Pulmonary artery endothelial cell (primary cell): ENCODE measurements at places on chromosomes 4 and X.

- no peak for DNase-seq
Measured at GRCh38 chrX:22527302-22527701, 254.6 kb downstream of the CBLL2 start.

GRCh38 chr4:89111833-89112563 is 665 bp downstream of the TIGD2 start:
- DNase-seq, result no peak

DNA sequence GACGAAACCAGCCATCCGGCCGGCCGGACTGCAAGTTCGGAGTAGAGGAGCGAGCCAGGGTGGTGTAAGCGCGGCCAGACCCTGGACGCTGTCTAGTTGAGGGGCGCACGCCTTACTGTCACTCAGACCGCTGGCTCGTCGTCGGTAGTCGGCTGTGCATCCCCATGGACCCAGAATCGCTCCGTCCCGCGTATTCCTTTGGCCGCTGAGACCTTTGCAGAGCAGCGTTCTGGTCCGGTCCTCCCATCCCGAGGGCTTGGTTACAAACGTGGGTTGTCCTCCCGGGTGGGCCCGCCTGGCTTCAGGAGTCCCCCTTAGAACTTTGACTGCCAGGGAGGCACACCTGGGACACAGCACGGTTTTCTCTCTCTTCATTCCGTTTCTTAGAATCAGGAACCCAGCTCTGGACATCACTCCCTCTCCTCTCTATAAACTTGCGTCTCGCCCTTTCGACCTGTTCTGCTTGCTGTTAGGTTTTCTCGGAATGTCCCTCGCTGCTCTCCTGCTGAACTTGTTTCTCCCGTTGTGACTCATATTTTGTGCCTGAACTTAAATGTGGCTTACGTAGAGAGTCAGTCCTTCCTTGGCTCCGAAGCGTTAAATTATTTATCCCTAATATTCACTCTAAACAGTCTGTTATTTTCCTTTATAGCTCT is 672 bp downstream of the PGM2 start:
- DNase-seq, result no peak

GRCh38 chrX:41720125-41720779 is 3.7 kb upstream of the GPR82 start:
- no peak for DNase-seq

DNA sequence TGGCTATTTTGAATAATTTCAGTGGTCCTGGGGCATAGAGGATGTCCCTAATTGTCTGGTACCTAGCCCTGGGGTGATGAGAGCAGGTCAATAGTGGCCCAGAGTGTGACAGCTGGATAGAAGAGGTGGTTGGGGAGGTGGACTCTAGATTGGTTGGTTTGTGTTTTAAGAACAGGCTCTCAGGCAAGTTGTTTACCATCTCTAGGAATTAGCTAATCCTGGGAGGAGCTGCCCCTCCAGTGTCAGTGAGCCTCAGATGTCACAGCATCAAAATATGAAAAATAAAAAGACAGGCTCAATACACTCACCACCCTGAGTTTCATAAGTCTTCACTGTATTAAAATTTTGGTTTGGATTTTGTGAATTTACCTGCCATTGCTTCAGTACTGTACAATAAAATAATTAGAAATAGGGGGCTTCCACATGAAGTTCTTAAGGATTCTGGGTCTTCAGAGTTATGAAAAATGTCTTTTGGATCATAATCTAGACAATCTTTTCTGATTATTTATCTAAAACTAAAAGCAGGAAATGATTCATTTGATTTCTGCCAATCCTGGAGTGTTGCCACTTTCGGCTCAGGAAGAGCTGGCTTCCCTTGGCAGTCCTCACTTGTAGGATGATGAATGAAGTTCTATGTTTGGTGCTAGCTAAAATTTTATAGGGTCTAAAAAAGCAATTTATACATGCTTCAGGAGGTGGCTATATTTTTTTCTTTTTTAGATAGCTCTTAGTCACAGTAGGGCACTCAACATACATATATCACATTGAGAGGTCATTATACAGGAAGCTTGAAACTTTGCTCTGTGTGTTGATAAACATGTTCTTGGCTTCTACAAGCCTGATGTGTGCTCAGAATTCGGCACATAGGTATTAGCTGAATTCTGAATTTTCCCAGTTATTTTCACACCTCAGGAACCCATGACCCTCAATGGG is 395.1 kb downstream of the RAB28 start:
- DNase-seq, result no peak

DNA sequence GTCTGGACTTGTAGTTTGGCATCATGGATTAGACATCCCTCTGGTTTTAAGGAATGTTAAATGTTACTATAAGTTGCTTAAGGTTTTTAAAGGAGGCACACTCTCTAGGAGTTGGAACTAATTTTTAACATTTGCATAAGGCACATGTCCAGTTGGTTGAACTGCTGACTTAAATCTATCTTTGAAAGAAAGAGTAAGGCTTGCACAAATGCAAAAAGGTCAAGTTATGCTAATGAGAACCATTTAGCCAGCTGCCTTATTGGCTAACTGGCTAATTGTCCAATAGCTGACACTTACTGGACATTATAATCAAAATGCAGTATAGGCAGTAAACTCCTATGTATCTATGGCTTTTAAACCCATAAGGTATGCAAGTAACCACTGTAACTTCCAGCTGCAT is 206.1 kb upstream of the TTC29 start:
- no peak for DNase-seq

DNA sequence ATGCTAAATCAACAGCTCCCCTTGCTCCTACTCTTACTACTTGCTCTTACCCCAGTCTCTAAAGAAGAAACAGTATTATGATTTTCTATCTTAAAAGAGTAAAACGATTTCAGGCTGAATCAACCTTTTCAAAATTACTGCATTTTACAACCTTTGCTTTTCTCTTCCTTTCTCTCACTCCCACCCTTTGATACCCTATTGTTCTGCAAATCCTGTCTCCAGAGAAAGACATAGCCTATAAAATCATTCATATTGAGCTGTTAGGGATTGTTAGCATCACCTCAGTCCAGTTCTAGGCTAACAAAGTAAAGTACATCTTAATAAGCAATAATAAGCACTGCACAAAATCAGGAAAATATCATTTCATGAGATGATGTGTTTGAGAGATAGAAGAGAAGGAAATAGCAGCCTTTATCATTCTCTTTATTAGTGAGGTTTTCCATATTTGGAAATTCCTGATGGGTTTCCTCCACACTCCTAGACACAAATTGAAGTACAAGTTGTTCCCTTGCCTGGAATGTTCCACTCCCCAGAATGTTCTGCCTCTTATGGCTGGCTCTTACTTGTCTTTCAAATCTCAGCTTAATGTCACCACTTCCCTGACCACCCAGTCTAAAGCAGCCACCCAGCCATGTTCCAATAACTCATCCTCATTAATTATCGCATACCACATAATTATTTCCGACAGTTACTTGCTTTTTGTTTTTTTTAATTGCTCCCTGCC is 219.7 kb downstream of the PALLD start:
- no peak for DNase-seq

DNA sequence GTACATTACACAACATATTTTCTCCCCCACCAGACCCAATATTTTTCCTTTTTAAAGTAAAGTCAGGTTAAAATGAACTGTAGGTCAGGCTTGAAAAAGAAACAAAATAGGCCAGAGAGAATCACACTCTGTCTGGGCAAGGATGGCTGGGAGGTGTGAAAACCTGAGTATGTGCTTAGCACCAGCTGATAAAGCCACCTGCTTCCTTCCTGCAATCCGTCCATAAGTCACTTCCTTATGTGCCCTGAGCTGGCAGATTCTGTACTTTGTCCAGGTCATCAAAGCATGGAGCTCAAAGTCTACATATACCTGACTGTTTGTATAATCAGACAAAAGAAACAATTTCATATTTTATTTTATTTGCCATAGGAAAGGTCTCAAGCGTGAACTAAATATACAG is 37.7 kb downstream of the ANTXR2 start:
- peak; percentile 37 for DNase-seq

DNA sequence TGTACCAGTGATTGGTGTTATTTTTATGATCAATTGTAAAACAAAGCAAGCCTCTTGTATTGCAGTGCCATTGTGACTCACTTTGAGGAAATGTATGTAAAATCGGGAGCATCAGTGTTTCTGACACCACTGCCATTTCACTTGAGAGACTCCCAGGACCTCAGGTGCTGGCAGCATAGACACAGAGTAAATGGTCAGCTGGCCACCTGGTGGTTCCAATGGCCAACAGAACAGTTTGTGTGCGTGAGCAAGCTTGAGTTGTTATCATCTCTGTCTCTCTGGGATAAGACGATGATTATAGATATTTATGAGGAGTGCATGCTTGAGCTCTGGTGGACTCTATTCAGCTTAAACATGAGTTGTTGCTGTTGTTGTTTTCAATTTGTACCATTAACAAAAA is 356.6 kb downstream of the GUCY2F start:
- DNase-seq, result no peak

DNA sequence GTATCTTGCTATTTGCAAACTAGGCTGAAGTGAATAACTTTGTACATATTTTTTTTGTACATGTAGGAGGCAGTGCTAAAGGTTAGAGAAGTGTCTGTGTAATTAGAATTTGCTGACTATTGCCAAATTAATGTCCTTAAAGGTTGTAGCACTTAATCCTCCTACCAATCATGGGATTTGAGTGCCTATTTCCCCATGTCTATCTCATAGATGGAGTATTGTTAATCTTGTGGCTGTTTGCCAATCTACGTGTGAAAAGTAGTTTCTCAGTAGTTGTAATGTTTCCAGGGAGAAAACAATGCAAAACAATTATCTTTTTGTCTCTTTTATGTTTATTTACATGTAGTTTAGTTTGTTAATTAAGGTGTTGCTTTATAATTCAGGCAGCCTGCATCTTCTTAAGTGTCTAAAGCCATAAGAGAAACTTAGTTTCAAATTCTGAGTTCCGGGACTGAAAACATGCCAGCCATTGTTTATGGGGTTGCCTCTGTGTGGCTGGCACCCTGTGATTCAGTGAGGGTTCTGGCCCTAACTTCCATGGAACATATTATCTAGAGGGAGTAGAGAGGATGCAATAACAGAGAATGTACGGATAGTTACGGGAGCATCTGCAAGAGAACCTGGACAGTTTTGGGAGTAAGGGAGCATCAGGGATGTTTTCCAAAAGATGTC is 142.4 kb downstream of the KLHL8 start:
- no peak for DNase-seq

DNA sequence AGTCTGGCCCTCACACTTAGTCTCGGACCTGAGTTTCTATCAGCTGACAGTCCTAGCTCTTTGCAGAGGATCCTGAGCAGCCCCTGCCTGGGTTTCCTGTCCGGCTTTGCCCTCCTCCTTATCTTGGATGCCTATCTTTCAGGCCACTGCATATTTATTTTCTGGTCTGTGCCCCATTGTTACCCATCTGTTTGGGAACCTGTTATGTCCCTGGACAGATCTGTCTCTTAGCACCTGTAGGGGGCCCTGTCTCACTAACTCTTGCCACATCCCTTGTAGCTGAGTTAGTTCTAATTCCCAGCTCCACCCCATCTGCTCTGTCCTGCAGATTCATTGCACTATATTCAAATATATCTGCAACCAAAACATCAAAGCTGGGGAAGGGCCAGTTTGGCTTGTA is 514.9 kb upstream of the LCORL start:
- no peak for DNase-seq

DNA sequence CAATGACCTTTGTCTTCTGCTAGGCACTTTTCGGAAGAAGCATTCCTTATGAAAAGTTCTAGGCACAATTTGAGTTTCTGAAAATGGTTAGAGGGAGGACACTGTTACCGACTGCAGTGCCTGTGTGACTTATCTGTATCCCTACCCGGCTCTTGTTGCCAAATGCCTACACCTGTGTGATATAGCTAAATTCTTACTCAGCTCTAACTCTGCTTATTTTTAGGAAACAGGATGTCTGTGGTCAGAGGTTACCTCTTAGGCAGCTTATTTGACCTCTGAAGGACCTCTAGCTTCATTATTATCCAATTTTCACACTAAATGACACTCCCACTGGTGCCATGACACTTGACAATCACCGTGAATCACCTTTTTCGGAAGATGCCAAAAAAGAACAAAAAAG is 561.1 kb upstream of the SMIM31 start:
- no peak for DNase-seq

GRCh38 chrX:118528071-118528737 is 32.6 kb downstream of the DOCK11 start:
- no peak for DNase-seq

DNA sequence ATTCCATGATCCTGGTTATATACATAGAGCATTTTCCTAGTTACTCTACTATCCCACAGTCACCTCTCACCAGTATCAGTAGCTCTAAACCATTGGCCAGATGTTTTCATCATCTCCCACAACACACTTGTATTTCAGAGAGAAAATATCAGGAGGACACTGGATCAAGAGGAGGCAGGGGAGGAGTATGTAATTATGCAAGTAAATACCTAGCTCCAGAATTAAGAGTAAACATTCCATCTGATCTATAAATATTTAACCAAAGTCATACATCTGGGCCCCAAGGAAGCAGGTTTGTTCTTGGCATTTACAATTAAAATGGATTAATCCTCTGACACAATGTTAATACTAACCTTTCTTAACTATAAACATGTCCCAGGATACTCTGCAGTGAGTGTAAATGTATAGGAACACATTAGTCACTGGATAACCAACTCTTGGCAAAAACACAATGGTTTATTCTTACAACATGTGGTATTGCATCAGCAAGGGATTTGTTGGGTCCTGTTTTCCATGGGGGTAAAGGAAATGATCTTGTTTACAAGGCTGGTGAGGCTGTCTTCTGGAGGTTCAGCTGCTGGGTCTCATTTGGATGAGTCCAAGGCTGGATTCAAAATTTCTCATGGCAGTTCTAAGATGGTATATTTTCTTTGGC is 170.1 kb downstream of the ATG4A start:
- DNase-seq, result no peak

GRCh38 chr4:158821228-158821971 is 52.6 kb downstream of the FNIP2 start:
- DNase-seq, result no peak

GRCh38 chr4:137946453-137947174 is 295.5 kb downstream of the SLC7A11 start:
- DNase-seq, result no peak

GRCh38 chr4:140575489-140575888 is 6.7 kb upstream of the UCP1 start:
- no peak for DNase-seq

DNA sequence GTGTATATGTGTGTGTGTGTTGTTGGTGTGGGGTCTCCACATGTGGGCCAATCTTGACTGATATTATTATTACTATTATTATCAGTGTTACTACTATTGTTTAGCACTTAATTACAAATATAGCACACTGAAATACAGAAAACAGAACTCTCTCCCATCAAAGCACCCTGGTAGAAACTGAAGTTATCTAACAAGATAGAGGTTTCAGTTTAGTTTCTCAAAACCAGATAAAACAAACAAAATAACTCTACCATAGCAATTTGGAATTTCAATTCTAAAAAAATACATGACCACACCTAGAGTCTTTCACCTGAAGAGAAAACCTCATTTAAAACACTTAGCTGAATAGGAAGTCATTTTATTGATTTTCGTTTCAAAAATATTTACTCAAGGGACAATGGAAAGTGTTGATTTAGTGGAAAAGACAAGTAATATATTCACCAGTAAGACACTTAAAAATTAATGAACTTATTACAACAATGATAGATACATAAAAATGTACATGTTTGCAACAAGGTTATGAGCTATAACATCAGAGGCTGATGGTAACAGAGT is 252.3 kb downstream of the PDHA2 start:
- DNase-seq, result no peak
